ENCODE measurements at places on chromosomes 12 and 14. TPM values are rescaled to one million over a fixed set of nuclear protein-coding genes. Genes with fewer than 3 reads are reported as not detected.

RASSF8 gene
- 24.2 TPM for total RNA-seq

TCP11L2 gene
- 27.4 TPM for total RNA-seq

FAM90A1 gene
- total RNA-seq: not detected

PTPN21 gene
- 30.1 TPM for total RNA-seq

IL31 gene
- total RNA-seq: not detected

HNRNPC gene
- 536 TPM for total RNA-seq

PMCH gene
- total RNA-seq: not detected

PPM1H gene
- total RNA-seq: 7.8 TPM

NR1H4 gene
- not detected for total RNA-seq

RND1 gene
- 2.2 TPM for total RNA-seq

ABCC9 gene
- 0.36 TPM for total RNA-seq

P2RX2 gene
- total RNA-seq: not detected

RPGRIP1 gene
- not detected for total RNA-seq

PELI2 gene
- total RNA-seq: 5.3 TPM

RNASE7 gene
- total RNA-seq: not detected

RNF212B gene
- not detected for total RNA-seq

GLT8D2 gene
- 11.1 TPM for total RNA-seq

IFI27L1 gene
- 28.4 TPM for total RNA-seq

RHOJ gene
- total RNA-seq: 29.6 TPM

TEX52 gene
- total RNA-seq: not detected

GALNT9 gene
- 2.7 TPM for total RNA-seq

IAPP gene
- not detected for total RNA-seq

VIPAS39 gene
- total RNA-seq: 24.0 TPM

CHST11 gene
- 30.2 TPM for total RNA-seq

IGFBP6 gene
- 26.3 TPM for total RNA-seq

INHBC gene
- total RNA-seq: not detected

KCNMB4 gene
- total RNA-seq: 8.3 TPM

CELA1 gene
- total RNA-seq: not detected

PCED1B gene
- 2.4 TPM for total RNA-seq

DNAI7 gene
- total RNA-seq: 0.23 TPM

KERA gene
- total RNA-seq: not detected

KRT83 gene
- total RNA-seq: not detected

GALNT6 gene
- 13.8 TPM for total RNA-seq

TESPA1 gene
- 0.23 TPM for total RNA-seq

KRT72 gene
- total RNA-seq: not detected

MFAP5 gene
- 86.4 TPM for total RNA-seq

EPYC gene
- total RNA-seq: 0.39 TPM

NUAK1 gene
- 96.1 TPM for total RNA-seq

KRT6C gene
- total RNA-seq: not detected

COCH gene
- total RNA-seq: 0.87 TPM

SOAT2 gene
- not detected for total RNA-seq

VTI1B gene
- total RNA-seq: 92.0 TPM

ACVR1B gene
- total RNA-seq: 15.4 TPM

PRB3 gene
- not detected for total RNA-seq

EML5 gene
- 0.05 TPM for total RNA-seq

SDS gene
- not detected for total RNA-seq

ZNF26 gene
- 11.7 TPM for total RNA-seq

TAS2R42 gene
- not detected for total RNA-seq

C14orf180 gene
- total RNA-seq: not detected

ERP29 gene
- total RNA-seq: 96.7 TPM

INSM2 gene
- not detected for total RNA-seq

BMP4 gene
- total RNA-seq: 27.2 TPM

STX2 gene
- 33.0 TPM for total RNA-seq

LBHD2 gene
- not detected for total RNA-seq

SERPINA10 gene
- not detected for total RNA-seq

SYCP3 gene
- total RNA-seq: not detected

KLRG1 gene
- total RNA-seq: 1.6 TPM

RD3L gene
- total RNA-seq: not detected

ACOT4 gene
- 0.14 TPM for total RNA-seq

All from astrocyte (in vitro differentiated cells and primary cell).